ENCODE measurements at places on chromosomes 6 and 20.

GRCh38 chr6:10951675-10952282 is 64.9 kb downstream of the SYCP2L start:
- H3K4me1 ChIP-seq, result peaks cover 5% of the 10 kb centered on the region
- H3K27ac ChIP-seq, result no peak overlapping the region
- no peaks in the 10 kb centered on the region for H3K27me3 ChIP-seq
- DNase-seq, result peak; percentile 43

- no peaks in the 10 kb centered on the region for H3K27me3 ChIP-seq
- H3K27ac ChIP-seq, result no peak overlapping the region
- H3K4me1 ChIP-seq, result no peaks in the 10 kb centered on the region
- H3K36me3 ChIP-seq, result no peaks in the 10 kb centered on the region
- DNase-seq, result no peak
- H3K4me3 ChIP-seq, result peak overlapping the region; percentile 7
Measured at GRCh38 chr6:27303613-27304272, 8.3 kb downstream of the POM121L2 start.

DNA sequence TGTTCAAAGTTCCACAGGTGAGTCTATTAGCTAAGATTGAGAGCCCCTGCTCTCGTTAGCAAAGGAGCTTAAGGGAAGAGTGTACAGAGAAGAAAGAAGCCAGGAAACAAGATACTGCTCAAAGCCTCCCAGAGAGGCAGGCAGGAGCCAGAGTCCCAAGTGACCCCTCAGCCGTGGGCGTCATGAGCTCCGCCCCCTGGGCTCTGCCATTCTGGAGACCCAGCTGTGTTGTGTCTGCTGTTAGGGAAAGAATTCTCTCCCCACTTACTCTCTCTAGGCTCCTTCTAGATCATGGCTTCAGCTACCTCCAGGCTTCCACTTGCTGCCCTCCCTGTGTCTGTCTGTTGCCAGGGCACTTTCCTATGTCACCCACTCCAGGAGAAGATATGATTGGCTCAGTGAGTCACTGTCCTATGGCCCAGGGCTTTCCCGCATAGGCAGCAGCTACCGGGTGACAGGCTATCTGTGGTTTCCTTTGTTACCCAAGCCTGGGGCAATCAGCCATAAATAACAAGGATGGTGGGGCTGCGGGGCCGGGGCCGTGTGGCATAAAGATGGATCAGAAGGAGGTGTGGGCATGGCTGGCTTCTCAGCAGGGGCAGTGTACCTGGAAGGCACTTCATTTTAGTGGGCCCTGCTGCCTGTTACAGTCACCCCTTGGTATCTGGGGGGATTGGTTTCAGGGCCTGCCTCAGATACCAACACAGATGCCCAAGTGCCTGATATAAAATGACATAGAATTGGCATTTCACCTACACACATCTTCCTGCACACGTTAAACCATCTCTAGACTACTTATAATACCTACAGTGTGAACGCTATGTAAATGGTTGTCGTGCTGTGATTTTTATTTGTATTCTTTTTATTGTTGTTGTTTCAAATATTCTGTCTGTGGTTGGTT is 118.9 kb downstream of the ARMC2 start:
- no peak overlapping the region for H3K27ac ChIP-seq
- H3K4me3 ChIP-seq, result no peak overlapping the region
- H3K27me3 ChIP-seq, result no peaks in the 10 kb centered on the region
- DNase-seq, result no peak

- no peaks in the 10 kb centered on the region for H3K27me3 ChIP-seq
- peak overlapping the region; percentile 99 for H3K27ac ChIP-seq
- DNase-seq, result no peak
- H3K4me1 ChIP-seq, result peaks cover 37% of the 10 kb centered on the region
- H3K4me3 ChIP-seq, result peak overlapping the region; percentile 94
- peaks cover 3% of the 10 kb centered on the region for H3K36me3 ChIP-seq
Measured at GRCh38 chr6:43773050-43773979, 3.3 kb downstream of the VEGFA start.

DNA sequence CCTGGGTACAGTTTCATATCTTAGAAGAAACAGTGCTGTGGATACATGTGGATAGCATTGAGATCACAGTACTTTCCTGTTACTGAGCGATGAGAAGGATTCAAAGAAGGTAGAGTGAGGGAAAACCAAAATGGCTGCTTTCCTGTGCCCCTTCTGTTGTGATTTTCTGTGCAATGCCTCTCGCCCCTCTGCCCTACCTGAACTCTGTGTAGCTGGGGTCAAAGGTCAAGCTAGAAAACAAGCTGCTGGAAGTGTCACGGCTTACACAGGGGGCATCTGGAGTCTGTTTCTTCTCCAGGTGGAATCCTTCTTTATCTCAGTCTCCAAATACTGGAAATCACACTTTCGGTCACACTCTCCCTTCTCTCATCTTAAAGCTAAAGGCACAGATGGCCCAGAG is 27.0 kb upstream of the CCN6 start:
- DNase-seq, result no peak
- H3K4me3 ChIP-seq, result no peak overlapping the region
- H3K27me3 ChIP-seq, result peaks cover 12% of the 10 kb centered on the region

DNA sequence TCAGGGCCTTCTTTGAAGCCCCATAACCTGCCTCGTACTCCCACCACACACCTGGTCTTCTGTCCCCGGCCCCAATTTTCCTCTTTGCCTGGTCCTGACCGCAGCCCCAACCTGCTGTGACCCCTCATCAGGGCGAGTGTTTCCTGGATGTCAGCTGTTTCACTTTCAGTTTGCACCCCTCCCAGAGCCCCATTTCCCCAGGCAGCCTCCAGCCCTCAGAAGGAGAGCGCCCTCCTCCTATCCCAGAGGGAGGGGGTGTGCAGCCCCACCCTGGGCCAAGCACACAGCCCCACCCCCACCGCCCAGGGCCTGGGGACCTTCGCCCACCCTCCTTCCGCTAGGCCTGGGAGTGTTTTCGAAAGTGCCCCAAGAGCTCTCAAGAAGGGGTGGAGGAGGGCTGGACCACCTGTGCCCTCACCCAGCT is 1.5 kb downstream of the BAK1 start:
- H3K27me3 ChIP-seq, result no peaks in the 10 kb centered on the region
- peak overlapping the region; percentile 98 for H3K4me3 ChIP-seq
- H3K36me3 ChIP-seq, result peaks cover 2% of the 10 kb centered on the region

DNA sequence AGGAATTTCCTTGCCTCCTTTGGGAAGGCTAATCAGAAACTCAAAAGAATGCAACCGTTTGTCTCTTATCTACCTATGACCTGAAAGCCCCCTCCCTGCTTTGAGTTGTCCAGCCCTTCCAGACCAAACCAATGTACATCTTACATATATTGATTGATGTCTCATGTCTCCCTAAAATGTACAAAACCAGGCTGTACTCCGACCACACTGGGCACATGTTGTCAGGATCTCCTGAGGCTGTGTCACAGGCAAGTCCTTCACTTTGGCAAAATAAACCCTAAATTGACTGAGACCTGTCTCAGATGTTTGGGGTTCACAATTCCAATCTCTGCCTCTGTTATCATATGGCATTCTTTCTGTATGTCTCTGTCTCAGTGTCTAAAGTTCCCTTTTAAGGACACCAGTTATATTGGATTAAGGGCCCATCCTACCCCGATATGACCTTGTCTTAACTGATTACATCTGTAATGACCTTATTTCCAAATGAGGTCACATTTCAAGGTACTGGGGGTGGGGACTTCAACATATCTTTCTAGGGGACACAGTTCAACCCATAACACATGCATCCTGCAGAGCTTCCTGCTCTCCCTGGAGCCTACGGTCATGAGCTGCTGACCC is 513.5 kb upstream of the JARID2 start:
- no peaks in the 10 kb centered on the region for H3K27me3 ChIP-seq
- no peaks in the 10 kb centered on the region for H3K36me3 ChIP-seq
- H3K27ac ChIP-seq, result no peak overlapping the region
- DNase-seq, result no peak
- no peak overlapping the region for H3K4me3 ChIP-seq

DNA sequence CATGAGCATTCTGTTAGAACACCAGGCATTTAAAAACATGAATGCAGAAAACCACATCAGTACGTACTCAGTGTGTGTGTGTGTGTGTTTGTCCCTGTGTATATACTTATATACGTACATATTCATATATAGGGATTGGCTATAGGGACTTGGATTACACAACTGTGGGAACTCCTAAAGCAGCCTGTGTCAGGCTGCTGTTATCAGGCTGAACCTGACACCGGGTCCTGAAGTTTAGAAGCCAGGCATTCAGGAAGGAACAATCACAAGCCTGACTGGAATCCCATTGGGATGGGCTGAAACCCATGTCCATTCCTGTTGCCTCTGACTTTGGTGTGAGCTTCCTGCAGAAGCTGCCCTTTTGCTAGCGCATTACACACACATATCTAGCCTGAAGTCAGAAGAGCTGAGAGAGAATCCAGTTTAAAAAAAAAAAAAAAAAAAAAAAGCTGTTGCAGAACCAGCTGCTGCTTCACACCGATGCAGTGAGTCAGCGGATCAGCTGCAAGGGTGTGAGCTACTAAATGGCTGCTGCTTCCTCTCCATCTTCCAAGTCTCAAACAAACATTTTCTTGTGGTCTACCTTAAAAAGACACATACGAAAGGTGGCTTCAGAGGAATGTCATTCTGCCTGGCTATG is 348.1 kb downstream of the THBS2 start:
- no peaks in the 10 kb centered on the region for H3K36me3 ChIP-seq
- H3K27ac ChIP-seq, result no peak overlapping the region
- no peak overlapping the region for H3K4me3 ChIP-seq
- no peak for DNase-seq

DNA sequence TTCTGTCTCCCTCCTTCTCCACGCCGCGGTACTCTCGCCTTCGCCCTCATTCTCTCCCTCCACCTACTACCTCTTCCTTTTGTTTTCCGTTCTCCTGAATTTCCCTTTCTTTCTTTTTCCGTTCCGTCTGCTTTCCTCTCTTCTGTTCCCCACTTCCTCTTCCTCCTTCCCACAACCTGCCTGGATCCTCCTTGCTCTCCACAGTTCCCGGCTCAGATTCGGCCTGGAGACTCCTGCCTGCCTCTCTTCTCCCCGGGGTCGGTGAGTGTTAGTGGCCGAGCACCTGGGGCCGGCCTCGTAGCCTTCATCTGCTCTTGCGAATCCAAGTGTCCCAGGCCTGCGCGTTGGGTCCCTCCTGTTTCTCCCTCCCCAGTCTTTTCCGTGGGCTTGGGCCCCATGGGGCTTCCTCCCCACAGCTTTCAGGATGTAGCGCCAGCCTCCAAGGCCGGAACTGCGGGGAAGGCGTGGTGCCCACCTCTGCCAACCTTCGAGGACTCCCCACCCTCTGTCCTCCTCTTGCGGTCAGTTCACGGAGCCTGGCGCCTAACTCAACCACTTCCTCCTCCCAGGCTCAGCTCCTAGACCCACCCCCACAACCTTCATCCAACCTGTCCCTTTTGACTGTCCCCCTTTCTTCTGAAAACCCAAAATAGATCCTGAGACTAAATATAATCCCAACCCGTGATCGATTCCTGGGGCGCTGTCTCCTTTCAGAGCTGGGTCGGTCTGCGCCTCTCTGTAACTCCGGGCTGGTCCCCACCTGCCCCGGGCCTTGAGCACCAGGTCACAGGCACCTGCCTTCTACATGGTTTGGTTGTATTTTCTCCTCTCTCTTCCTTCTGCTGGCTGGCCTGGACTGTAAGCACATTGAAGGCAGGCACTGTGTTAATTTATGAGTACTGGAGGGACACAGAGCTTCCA is 6.8 kb downstream of the NRN1 start:
- peaks cover 12% of the 10 kb centered on the region for H3K27me3 ChIP-seq
- no peaks in the 10 kb centered on the region for H3K36me3 ChIP-seq
- peaks cover 10% of the 10 kb centered on the region for H3K4me1 ChIP-seq
- no peak overlapping the region for H3K4me3 ChIP-seq

DNA sequence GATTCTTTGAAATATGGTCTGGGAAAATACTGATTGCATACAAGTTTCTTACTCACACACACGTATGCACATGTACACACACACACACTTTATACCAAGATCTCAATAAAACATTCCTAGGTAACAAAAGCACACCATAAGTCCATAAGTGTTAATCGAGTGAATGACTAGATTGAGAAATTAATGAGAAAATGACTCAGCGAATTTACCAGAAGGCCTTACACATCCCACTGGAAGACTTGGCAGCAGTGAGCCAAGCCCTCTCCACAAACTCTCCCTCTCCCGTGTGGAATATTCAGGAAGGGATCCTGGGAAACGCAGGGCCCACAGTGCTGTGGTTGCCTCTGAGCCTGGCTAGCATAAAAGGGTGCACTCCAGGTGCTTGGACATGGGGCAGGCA is 227.2 kb downstream of the LY86 start:
- H3K4me3 ChIP-seq, result no peak overlapping the region
- no peak overlapping the region for H3K27ac ChIP-seq
- peaks cover 5% of the 10 kb centered on the region for H3K4me1 ChIP-seq
- no peaks in the 10 kb centered on the region for H3K36me3 ChIP-seq

- no peaks in the 10 kb centered on the region for H3K27me3 ChIP-seq
- H3K27ac ChIP-seq, result no peak overlapping the region
- no peak for DNase-seq
- H3K36me3 ChIP-seq, result no peaks in the 10 kb centered on the region
- H3K4me3 ChIP-seq, result no peak overlapping the region
Measured at GRCh38 chr6:49855221-49855620, 11.1 kb downstream of the CRISP1 start.

- H3K27ac ChIP-seq, result no peak overlapping the region
- H3K36me3 ChIP-seq, result no peaks in the 10 kb centered on the region
- DNase-seq, result no peak
- no peak overlapping the region for H3K4me3 ChIP-seq
Measured at GRCh38 chr20:53087037-53087777, 115.0 kb downstream of the TSHZ2 start.

DNA sequence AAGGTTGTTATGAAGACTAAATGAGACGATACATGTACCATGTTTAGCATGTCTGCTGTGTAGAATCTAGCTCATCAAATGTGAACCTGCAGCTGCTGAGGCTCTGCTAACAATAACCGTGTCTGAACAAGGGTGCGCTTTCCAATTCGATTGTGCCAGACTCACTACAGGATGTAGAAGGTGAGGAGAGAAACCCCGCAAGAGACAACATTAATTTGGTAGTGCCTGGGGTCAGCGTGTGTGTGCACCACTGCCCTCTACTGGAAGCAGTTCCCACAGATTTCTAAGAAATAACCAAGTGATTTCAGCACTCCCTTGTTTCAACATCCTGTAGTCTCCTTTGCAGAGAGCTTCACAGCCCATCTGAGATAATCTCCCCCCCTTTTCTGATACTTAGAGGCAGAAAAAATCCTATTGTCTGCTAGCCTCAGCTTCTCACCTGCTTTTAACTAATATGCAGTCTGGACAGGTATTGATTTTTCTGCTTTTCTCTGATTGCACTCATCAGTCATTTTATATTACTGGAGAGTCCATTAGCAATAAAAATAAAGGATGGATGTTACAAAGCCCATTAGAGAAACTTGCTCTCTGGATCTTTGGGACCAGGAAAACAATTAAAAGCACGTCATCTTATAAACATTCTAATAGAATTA is 96.7 kb upstream of the BACH2 start:
- H3K27ac ChIP-seq, result no peak overlapping the region
- no peaks in the 10 kb centered on the region for H3K4me1 ChIP-seq

- no peak for DNase-seq
- no peak overlapping the region for H3K4me3 ChIP-seq
- no peaks in the 10 kb centered on the region for H3K27me3 ChIP-seq
Measured at GRCh38 chr6:134680021-134680420, 269.9 kb downstream of the ALDH8A1 start.
